Activated naive CD4-positive, alpha-beta T cell treated with anti-CD3 and anti-CD28 coated beads, Interleukin-2, amount 50 U/mL, for 16 hours (primary cell): ENCODE measurements at places on chromosomes 13 and 19.

GRCh38 chr13:43079392-43079931, 56.1 kb downstream of the DNAJC15 start:
- no peak for DNase-seq

DNA sequence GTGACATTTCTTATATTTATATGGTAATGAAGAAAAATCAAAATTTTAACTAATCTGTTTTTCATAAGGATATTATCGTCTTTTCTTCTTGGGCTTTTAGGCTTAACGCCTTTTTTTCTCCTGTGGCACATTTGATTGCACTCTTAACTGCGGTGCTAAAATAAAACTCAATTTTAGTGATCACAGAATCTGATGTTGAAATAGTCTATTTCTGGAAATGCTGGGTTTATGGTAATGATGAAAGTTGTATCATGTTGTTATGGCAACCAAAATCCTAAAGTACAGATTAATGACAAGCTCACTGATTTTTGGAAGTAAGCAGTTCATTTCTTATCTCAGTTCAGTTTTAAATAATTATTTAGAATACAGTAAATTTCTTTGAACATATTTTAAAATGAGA, 85.3 kb downstream of the COG6 start:
- no peak for DNase-seq

- no peak for DNase-seq
Observed at GRCh38 chr19:7196763-7197118, 97.5 kb downstream of the INSR start.

- DNase-seq, result peak; percentile 72
Observed at GRCh38 chr19:11375143-11375948, 880 bp downstream of the SWSAP1 start.

DNA sequence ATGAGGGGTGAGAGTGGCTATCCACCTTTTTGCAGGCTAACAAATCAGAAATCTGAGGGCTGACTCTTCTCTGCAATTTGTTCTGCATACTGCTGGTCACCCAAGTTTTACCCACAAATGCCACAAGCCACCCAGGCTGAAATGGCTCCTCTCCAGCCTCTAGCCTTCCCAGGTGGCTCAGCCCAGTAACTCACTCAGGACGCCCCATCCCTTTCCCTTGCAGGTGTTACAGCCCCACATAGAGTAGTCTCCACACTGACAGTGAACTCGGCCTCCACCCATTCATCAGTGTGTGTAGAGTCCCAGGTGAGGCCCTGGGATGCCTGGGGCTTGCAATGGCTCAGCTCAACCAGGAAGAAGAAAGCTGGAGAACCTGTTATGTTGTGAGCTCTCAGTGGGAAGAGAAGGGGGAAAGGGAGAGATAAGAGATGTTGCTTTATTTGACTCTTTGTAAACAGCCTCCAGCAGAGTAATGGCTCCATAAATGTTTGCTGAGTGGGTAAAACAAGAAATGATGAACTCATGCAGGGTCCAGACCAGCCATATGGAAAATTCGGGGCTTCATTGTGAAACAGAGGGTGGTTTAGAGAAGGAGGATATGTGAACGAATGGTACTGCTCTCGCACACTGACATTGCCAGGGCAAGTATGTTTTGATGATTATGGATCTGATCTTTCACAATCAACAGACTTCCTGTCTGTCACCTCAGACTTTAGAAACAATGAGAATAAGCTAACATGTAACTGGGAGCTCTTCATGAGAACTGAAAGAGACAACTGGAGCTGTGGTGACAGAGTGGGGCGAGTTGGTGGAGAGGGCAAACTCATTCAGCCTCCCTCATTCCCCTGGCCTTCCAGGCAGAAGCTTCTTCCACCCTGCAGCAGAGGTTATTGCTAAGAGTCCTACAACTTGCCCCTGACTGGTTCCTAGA, 74.2 kb upstream of the RFC3 start:
- no peak for DNase-seq

GRCh38 chr13:37270226-37271001, 164.9 kb upstream of the CSNK1A1L start:
- DNase-seq, result no peak

- DNase-seq, result no peak
Observed at GRCh38 chr19:32264568-32264967, 80.8 kb upstream of the ZNF507 start.

GRCh38 chr19:17610384-17610783, 54.9 kb downstream of the COLGALT1 start:
- DNase-seq, result no peak

DNA sequence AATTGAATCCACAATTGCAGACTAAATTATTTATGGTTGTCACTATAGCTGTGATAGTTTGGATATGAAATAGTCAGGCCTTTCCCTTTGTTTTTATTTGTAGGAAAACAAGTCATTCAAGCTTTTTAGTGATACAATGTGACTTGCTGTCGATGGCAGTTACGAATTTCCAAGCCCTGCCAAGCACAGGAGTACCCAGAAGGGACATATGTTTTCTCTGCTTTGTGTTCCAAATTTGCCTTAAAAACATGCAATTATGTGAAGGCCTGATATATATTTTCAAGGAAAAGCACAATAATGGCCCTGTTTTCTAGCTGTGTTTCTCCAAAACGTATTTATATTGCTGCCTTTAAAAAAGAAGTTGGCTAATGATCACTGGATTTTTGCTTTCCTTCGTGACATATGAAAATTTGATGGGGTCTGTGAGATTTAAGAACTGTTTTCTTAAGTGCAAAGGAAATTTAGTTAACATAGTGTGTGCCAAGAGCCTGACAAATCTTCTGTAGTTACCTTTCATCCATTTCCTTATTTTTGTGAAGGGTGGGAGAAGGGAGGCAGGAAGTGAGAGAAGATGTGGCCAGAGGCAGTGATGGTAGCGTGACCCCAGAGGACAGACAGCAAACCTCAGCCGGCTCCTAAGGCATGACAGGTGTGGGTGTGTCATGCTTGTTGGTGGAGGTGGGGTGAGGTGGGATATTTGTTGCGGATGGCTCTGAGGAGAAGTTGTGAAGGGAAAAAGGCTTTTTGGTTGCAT, 79.6 kb downstream of the TEX26 start:
- no peak for DNase-seq

DNA sequence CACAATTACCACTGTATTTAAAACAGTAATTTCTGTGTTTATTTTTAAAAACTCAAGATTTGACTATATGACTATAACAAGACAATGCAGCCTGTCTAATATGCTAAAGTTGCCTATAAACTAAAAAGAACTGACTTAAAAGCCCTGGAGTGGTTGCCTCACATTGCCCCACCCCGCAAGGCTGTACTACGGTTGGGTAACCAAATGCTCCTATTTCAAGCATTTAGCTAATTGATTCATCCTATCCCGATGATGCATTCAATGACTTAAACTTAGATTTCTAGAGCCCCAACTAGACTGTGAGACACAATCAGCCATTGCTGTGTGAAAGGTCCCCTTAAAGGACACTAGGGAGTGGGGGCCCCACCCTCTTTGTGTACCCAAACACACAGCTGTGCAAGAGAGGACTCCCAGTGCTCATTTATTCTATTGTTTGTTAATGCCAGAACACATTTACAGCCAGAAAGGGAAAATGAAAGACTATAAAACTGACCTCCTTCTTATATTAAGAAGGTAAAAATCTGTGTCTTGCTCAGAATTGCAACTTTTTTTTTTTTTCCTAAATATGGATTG, 66.9 kb downstream of the MIPEP start:
- no peak for DNase-seq

GRCh38 chr19:28823338-28823961, 389.5 kb downstream of the UQCRFS1 start:
- no peak for DNase-seq

- DNase-seq, result no peak
Observed at GRCh38 chr19:55550321-55550650, 4.9 kb upstream of the SBK3 start.

GRCh38 chr13:30809787-30810186, 74.4 kb downstream of the ALOX5AP start:
- no peak for DNase-seq

GRCh38 chr19:28169168-28169887, 1043.6 kb downstream of the UQCRFS1 start:
- no peak for DNase-seq
